Hematopoietic multipotent progenitor cell treated with erythropoietin and hydrocortisone succinate and interleukin-3 and kit ligand, for 6 days (in vitro differentiated cells): ENCODE measurements at places on chromosomes 2 and 18.

DNA sequence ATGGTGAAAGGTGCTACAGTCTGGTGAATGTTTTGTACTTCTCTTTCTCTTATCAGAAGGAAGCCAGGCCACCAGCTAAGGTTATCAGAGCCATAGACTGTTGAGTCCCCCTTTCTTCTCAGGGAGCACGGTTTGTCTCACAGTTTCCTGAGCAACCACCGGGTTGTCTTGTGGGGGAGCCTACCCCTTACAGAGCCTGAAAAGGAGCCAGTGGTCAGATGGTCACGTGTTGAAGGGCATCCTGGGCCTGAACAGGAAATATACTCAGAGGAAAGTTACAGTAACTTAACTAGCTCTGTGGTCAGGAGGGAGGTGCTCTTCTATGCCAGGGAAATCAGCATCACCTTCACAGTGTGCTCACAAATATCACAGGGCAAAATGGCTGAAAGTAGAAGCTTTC lies 11.6 kb downstream of the CD28 start:
- DNase-seq: peak; percentile 91

- DNase-seq: no peak
These were observed 99.6 kb downstream of the ATL2 start for GRCh38 chr2:38277245-38278116.

DNA sequence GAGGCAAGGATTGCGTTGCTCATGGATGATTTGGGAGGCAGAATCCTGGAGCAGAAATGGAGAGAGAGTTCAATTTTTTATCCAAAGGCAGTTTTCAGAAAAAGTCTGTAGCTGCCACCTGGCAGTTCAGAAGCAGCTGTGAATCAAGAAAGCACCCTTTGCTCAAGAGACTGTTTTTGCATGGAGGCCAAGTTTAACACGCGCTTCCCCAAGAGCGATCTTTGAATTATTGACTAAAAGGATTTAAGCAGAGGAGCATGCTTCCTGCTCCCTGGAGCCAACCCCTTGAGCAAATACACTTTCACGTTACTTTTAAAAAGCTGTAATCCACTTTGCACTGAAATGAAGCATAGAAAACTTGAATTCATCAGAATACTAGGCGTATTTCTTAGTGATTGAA lies 252.4 kb downstream of the RNF144A start:
- no peak for DNase-seq

DNA sequence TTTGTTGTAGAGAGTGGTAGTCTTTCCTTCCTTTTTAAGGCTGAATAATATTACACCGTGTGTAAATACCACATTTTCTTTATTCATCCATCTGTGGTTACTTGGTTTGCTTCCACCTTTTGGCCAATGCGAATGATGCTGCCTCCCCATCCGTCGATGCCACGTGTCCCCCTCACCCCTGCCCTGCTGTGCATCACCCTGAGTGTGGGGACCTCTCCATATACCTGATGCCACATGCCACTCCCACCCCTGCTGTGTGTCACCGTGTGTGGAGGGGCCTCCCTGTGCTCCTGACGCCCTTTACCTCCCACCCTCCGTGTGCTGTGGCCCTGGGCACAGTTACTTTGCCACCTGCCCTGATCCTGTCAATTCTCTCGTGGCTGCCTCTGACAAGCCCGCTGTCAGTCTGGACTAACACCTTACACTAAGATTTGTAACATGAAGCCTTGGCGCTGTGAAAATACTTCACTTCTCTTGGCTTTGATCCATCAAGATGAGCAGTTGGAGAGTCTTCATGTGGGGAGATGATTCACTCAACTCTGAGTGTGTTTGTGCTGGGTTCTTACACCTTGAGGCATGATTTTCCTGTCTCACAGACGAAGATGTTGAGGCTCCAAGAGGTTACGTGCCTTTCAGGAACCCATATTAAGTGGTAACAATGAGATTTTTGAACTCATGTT lies 234.0 kb downstream of the ZNF407 start:
- DNase-seq: no peak

GRCh38 chr2:205617905-205618304 lies 64.4 kb upstream of the NRP2 start:
- DNase-seq: no peak

DNA sequence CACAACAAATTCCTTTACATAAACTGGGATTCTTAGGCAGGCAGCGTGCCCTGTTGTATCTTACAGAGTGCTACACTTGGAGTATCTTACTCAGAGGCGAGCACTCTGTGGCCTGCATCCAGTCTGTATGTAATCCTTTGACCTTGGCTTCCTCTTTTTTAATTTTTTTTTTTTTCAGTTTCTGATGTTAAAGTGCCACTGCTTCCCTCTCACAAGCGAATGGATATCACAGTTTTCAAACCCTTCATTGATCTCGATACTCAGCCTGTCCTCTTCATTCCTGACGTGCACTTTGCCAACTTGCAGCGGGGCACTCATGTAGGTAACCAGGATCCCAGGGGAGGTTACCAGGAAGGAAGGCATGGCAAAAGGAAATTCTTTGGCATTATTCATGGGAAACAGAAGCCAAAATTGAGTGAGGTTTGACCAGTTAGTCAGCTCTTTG lies 40.4 kb downstream of the GRHL1 start:
- DNase-seq: peak; percentile 20

DNA sequence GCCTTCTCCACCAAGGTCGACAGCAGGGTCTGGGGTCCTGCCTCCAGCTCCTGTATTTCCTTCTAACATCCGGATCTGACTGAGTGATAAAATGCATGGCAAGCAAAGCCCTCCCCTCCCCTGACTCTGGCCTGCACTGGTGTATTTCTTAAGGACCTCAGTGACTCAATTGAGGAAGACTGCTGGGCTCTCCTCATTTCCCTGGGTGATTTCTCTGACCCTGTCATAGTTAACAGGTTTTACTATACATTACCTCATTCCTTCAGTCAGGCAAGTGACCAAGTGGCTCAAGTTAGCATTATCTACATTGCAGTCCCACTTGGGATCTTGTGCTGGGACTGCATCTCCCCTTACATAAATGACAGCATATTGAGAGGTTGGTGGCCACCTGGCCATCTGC lies 38.8 kb upstream of the CCBE1 start:
- DNase-seq: no peak

DNA sequence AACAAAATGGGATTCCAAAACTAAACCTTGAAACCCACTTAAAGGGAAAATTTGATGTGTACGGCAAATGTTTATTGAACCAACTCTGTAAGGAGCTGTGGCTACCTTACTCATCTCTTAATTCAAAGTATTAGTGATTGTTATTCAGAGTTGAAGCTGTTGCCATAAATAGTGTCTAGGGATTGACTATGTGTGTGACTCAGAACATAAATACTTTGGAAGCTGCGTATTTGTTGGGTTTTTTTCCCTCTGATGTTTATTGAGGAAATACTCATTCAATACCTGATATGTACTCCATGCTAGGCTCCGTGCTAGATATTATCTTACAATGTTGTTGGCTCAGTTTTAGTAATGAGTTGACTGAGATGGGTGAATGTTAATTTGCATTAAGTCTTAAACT lies 90.4 kb downstream of the PTRHD1 start:
- no peak for DNase-seq

GRCh38 chr2:217919204-217919603 lies 83.6 kb downstream of the TNS1 start:
- DNase-seq: no peak

- no peak for DNase-seq
These were observed 106.8 kb upstream of the GALNT5 start for GRCh38 chr2:157150747-157151146.

- no peak for DNase-seq
These were observed 224.4 kb downstream of the ICOS start for GRCh38 chr2:204160989-204161388.
